ENCODE measurements at places on chromosomes 13 and 19.

DNA sequence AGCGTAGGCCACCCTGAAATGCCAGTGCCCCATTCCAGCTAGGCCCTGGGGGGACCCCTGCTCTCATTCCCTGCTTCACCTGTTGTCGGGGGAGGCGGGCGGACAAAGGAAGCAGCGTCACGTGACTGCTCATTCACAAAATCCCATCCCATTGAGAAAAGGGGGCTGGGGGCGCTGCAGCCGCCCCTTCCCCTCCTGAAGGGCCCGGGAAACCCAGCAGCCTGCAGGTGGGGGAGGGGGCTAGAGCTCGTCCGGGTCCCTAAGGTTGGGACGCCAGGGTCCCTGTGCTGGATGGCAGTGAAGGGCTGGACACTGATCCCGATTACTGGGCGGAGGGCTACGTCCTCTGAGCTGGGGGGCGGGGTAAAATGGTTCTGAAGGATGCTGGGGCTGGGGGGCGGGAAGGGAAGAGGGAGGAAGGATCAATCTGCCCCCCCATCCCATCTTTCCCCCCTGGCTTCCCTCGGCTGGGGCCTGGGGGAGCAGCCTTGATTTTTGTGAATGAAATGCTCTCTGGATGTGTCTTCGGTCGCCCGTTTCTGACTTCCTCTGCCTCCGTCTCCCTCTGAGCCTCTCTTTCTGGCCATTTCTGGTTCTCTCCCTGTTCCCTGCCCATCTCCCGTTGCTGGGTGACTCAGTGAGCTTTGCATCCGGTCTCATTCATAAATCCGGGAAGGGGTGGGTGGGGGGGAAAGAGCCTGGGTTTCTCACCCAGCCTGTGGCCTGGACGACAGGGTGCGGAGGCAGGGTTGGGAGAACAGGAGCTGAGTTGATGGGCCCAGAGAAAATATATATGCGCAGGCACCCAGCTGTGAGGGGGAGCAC, 816 bp downstream of the SPRED3 start:
- peak; percentile 76 for DNase-seq

DNA sequence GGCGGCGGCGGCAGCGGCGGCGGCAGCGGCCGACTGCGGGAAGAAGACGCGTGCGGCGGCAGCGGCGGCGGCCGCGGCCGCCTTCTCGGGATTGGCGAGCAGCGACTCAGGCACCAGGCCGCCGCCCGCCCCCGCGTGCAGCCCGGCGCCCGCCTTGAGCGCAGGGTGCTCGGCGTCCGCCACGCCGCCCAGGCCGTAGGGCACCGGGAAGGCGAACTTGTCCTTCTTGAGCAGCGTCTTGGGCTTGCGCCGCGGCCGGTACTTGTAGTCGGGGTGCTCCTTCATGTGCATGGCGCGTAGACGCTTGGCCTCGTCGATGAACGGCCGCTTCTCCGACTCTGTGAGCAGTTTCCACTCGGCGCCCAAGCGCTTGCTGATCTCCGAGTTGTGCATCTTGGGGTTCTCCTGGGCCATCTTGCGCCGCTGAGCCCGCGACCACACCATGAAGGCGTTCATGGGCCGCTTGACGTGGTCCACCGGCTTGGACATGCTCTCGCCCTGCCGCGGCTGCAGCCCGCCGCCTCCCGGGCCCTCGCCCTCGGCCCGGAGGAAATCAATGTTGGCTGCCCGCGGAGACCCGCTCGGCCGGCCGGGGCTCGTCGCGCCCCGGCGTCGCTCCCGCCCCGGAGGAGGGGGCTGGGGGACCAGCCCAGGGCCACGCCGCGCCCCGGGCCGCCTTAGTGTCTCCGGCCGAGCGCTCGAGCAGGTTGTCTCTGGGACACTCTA, 621 bp downstream of the SOX21 start:
- DNase-seq, result peak; percentile 37

- DNase-seq, result no peak
Observed at GRCh38 chr19:12543855-12544254, 7.4 kb downstream of the ZNF564 start.

DNA sequence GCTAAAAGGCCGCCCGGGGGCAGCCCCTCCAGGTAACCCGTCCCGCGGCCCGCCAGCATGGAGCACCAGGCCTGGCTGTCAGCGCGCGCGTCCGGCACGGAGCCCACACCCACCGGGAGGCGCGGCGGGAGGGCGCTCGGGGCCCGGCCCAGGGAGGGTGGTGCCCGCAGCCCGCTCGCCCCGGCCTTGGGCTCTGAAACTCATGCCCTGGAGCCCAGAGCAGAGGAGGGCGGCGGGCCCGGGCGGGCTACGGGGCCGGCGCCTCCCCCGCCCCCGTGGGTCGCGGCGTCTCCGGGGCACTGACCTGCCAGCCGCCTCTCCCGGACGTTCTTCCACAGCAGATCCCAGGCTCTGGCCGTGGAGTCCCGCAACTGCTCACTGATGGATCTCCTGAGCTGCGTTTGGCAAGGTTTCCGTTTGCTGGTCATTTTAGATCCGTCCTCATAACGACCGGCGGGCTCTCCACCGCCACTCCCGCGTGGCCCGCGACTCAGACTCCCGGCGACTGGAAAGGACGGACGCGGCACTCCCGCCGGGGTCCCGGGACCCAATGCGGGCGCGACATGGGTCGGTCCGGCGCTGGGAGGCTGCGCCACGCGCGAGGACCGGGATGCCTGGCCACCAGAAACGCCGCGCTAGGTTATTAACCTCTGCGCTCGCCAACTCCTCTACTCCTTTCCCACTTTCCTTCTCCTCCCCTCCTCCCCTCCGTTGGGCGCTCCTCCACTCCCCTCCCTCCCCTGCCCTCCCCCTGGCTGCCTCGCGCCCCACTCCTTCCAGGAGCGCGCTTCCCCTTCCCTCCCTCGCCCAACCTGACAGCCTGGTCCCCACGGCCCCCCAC, 64.7 kb upstream of the STARD13 start:
- DNase-seq, result peak; percentile 73

GRCh38 chr13:33341861-33342452, 56.4 kb upstream of the STARD13 start:
- no peak for DNase-seq

- no peak for DNase-seq
Observed at GRCh38 chr13:76009267-76009890, 373.2 kb downstream of the LMO7 start.

DNA sequence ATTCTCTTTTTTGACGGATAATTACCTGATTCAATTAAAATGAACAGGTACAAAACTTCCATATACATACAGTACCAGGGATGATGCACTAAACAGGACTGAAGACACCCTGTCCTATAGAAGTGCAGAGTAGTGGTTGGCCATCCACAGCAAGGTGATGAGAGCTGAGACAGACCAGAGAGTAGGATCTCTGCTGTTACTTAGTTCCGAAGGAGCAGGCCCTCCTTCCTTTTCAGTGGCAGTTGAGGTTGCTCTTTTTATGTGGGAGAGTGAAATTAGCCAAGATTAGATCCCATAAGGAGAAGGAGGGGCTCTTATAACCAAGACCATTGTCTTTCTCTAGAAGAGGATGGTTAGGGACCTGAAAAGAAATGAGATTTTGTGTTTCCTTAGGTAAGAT, 4.0 kb downstream of the PDS5B start:
- DNase-seq, result no peak

DNA sequence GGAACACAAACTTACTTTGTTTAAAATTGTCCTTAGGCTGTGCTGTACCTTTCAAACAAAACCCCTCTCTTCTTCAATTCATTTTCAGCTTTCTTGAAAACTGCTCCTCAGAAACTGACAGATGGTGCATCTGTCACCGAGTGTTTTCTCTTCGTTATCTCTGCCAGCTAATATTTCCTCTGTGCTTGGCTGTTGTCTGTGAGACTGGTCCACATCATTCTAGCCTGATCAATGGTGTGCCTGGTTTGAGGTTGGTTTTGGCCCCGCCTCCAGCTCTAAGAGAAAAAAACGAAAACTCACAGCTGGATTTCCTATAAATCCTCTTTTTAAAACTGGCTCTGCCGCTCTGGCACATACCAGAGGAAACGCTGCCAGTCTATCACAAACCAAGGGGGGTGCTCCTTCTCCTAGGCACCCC, 79.7 kb downstream of the STARD13 start:
- DNase-seq, result peak; percentile 70

DNA sequence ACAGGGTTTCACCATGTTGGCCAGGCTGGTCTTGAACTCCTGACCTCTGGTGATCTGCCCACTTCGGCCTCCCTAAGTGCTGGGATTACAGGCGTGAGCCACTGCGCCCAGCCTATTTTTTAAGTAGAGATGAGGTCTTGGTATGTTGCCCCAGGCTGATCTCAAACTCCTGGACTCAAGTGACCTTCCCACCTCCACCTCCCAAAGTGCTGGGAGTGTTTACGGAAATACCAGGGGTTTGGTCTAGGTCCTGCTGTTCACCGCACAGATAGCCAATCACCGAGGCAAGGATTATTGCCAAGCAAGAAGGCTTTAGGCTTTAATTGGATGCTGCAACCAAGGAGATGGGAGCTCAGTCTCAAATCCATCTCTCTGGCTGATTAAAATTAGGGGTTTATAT, 11.6 kb downstream of the CLEC4G start:
- DNase-seq, result no peak
